ENCODE measurements at places on chromosomes 3 and 15.

GRCh38 chr3:12990306-12990705, 82.9 kb downstream of the IQSEC1 start:
- DNase-seq = peak; percentile 77

DNA sequence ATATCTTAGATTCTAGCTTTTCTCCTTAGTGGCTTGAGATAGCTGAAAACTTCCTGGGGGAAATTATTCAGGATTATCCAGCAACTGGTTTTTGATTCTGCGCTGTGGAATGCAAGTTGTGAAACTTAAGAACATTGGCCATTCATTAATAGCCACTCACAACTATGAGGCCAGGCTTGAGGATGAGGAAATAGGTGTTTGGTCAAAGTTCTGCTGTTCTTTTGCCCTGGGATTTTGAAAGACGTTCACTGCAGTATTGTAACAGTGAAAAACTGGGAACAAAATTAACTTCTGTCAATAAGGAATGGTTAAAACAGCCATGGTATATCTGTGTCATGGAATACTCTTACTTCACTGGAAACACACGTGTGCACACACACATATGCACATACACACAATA, 44.1 kb downstream of the CTXND1 start:
- no peak for DNase-seq

DNA sequence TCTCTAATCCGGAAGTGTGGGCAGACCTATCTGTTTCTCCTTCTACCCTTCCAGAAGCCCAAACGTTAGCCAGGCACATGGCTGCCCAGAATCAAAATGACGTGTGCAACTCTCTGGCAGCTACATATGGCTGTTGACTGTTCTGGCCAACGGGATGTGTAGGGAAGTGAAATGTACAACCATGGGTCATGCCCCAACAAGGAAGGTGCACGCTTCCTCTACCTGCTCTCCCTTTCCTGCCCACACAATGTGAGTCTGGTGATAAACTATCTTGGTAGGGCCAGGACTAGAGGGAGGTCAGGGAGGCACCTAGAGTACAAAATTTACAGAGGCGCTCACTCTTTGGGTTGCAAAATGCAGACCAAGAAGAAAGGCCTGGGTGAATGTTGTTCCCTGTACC, 495.9 kb upstream of the PROK2 start:
- no peak for DNase-seq

DNA sequence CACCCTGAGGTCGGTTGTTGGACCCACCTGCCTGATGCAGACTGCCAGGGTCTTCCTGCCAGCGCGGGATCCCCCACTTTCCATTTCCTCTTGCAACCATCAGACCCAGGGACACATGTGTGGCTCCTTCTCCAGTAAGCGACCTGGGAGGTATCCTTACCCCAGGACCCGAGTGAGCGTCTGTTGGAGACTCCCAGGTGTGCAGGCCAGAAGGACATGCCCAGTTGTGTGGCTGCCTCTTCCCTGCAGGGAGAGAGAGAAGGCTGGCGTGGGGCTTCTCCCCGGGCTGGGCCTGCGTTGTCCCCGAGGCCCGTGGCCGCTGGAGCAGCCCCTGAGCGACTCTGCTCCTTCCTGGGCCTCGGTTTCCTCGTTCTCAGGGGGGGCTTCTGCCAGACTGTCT, 56.8 kb downstream of the APBA2 start:
- DNase-seq = peak; percentile 39

GRCh38 chr3:148147903-148148302, 549.8 kb upstream of the AGTR1 start:
- DNase-seq = no peak

DNA sequence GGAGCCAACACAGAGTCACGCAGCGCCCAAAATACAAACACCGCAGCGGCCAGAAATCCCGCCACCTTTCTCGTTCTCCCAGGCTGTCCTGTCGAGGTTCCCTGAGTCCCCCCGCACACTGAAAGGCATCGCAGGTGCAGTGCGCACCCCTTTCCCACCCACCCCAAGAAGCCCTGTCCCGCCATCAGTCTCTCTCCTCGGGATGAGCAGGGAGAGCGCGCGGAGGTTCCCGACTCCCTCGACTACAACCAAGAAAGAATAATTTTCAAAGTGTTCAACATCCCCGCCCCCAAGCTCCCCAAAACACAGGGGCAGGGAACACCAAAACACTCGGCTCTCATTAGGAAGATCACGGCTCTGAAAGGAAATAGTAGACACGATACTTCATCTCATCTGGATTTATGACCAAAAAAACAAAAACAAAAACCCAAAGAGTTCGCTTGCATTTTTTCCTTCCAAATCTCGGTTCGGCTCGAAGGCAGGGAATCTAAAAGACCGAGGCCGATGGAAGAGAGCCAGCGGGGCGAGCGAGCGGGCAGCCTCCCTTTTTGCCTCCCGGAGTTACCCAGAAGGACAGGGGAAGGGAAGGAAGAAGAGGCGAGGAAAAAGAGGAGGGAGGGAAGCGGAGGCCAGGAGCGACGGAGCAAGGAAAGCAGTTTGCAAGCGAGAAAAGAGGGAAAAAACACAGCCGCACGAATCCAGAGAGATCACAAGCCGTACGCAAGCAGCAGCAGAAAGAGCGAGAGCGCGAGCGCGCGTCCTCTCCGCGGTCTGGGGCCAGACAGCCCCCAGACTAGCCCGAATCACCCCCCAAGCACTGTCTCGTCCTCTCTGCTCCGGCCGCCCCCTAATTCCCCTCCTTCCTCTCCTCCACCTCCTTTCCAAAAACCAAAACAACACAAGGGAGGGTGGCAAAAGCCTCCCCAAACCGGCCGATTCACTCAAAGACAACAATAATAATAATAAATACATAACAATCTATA, 808 bp downstream of the BCL6 start:
- peak; percentile 65 for DNase-seq

- peak; percentile 98 for DNase-seq
These were observed 13.9 kb downstream of the SPINT1 start for GRCh38 chr15:40857601-40858341.

- DNase-seq = no peak
These were observed 14.3 kb downstream of the PPCDC start for GRCh38 chr15:75037685-75038084.

DNA sequence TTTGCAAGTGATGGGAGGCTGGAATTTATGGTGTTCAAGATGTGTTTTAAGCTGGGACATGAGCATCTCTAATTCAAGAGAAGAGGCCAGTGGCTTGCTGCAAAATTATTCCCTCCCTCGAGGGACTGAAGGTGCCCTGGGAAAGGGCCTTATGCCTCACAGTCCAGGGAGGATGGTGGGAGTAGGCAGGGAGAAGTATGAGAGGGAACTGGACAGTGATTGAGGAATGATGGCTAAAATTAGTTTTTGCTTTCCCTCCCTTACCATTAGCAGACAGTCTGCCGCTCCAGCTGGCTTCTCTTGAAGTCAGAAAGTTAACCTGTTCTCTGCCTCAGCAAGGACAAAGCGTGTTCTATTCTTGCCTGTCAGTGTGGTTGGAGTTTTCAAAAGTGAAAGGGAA, 139.8 kb upstream of the SEMA6D start:
- no peak for DNase-seq

DNA sequence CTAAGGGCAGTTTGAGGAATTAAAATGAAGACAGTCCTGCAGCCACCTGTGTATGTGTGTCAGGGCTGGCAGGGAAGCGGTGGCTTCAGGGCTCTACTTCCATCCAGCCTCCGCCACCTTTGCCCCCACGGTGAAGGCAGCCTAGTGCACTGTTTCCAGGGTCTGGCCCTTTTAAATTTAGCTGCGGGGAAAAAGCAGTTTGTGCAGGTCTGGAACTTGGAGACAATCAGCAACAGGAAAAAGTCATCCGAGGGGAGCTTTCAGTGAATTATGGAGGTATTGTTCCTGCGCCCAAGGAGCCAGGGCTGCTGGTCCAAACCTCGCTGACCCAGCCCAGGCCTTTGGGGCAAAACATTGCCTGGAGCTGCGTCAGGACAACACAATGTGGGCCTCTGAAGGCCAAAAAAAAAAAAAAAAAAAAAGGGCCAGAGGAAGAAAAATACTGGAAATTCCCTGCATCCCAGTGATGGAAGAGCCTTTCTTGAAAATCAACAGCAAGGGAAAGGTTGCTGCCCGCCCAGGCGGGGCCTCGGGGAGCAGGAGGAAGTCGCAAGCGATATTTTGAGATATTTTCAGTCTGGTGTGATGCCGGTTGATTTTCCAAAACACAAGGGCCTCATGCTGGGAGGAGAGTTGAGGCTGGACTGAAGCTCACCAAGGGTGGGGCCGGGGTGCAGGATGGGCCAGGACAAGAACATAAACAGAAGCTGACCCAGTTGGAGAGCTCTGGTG, 25.5 kb upstream of the FGD5 start:
- peak; percentile 49 for DNase-seq

DNA sequence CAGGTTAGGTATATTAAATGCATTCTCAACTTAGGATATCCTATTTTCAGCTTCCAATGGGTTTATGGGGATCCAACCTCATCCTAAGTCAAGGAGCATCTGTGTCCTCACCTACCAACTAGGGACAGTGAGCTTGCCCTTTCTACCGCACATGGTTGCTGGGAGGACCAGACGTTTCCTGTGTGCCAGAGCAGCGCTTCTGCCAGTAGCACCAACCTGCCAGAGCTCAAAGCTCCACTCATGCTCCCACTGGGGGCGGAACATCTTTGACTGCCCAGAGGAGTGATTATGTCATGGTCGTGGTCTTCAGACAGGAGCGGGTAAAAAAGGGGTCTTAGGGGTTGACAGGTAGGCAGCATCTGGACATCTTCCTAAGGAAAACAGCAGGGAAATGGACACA, 24.7 kb downstream of the XPC start:
- DNase-seq = peak; percentile 35

- DNase-seq = no peak
These were observed 4.7 kb downstream of the DLG1 start for GRCh38 chr3:197293605-197294237.

GRCh38 chr3:190229632-190230424, 92.4 kb downstream of the CLDN1 start:
- no peak for DNase-seq

DNA sequence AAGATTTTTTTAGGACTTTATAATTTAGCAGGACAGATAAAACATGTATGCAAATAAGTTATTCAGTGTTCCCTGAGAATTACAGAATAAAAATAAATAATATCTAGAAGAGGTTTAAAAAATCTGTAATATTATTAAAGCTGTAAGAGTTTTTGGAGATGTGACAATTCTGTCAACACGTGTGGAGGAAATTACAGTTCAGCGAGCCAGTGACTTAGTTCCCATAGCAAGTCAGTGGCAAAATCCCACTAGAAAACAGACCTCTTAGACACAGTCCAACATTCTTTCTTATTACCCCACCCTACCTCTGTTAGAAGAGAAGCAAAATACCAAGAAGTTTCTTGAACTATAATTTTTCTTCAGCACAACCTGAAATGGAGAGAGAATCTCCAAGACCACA, 16.2 kb upstream of the DENND6A start:
- no peak for DNase-seq

DNA sequence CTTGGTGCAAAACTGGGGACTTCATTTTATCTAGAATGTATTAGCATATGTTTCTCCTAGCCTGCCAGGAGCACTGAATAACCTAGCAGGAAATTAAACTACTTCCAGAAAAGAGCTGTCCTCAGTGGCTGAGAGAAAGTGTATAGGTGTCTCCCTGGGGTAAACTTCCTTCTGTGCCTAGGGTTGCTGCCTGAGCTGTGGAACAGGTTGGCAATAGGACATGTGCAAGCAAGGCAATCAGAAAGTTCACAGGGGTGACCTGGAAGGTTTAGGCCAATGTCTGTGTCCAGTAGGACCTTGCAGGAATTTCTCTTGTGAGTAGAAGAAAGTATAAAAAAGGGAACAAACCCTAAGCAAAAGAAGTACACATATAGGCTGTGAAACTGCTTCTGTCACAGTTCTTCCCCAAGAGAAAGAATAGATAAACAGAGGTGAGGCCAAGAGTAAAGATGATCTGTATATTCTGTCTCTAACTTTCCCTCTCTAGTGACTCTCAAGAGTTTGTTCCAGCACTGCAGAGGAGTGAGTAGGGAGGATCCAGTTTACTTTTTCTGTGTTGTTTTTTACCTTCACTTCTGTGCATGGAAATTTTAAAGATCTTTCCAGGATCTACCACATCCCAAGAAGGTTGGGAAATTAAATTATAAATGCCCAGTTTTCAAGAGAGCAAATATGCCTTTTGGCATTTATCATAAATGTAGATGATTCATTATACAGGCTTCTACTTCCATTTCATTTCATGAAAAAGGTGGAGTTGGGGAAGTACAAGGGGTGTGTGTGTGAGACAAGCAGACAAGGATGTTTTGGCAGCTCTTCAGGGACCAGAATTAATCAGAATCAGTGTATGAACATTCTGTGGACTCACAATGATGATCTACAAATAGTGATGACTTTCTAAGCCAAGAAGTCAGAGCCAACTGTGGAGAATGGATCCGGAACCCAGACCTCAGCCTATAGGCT, 155.2 kb downstream of the RBPMS2 start:
- no peak for DNase-seq

GRCh38 chr3:87333393-87333892, 57.1 kb upstream of the POU1F1 start:
- DNase-seq = peak; percentile 72

GRCh38 chr3:170909129-170909903, 879 bp upstream of the EIF5A2 start:
- DNase-seq = no peak

- DNase-seq = no peak
These were observed 284.0 kb upstream of the TBL1XR1 start for GRCh38 chr3:177481329-177481728.

DNA sequence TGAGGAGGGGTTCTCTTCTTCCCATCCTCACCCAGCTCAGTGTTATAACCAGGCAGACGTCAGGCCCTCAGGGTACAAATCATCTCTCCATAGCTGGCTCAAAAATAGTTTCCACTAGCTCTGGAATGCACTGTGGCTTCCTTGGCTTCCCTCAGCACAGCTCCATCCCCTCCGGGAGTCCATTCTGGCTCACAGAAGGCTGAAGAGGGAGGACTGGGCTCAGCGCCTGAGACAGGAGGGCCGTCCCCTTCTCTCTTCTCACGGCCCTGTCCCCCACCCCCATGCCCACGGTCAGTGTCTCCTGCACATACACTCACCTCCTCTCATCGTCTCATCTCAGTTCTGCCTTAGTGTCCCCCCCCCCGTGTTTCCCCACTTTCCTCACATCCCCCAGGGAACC, 50.1 kb downstream of the UMPS start:
- DNase-seq = peak; percentile 85

GRCh38 chr15:90400005-90400758, 12.1 kb downstream of the IQGAP1 start:
- no peak for DNase-seq

DNA sequence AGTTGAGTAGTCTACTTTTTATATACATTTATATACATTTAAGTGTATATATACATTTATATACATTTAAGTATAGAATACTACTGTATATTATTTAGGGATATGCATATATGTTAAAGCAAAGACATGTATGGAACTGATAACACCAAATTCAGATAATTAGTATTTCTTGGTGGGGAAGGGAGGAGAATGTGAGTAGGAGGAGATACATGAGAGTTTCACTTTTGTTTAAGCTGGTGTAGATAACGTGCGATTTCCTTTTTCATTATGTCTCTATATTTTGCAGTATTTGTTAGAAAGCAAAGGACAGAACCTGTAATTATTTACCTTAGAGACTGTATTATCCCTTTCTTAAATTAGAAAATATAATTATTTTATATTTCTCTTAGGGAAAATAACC, 16.6 kb upstream of the NIT2 start:
- no peak for DNase-seq

- no peak for DNase-seq
These were observed 53.0 kb downstream of the NR1I2 start for GRCh38 chr3:119834754-119835370.

GRCh38 chr3:53545310-53545995, 51.0 kb downstream of the CACNA1D start:
- DNase-seq = no peak

GRCh38 chr3:153209596-153209995, 47.6 kb downstream of the RAP2B start:
- peak; percentile 94 for DNase-seq
